ENCODE measurements at places on chromosomes 2 and 18. TPM values are rescaled to one million over a fixed set of nuclear protein-coding genes. Genes with fewer than 3 reads are reported as not detected.
A peak's percentile ranks its signal among the peaks of the same experiment; 100 is the strongest.

The PSD4 gene
- 124 TPM for total RNA-seq

The RTP5 gene
- total RNA-seq, result 0.44 TPM

The REG1A gene
- total RNA-seq, result not detected

The CNRIP1 gene
- not detected for total RNA-seq

The RFX8 gene
- total RNA-seq, result 5.5 TPM

- DNase-seq, result no peak
- H3K27ac ChIP-seq, result no peak overlapping the region
- no peaks in the 10 kb centered on the region for H3K36me3 ChIP-seq
- peaks cover 2% of the 10 kb centered on the region for H3K27me3 ChIP-seq
- H3K4me3 ChIP-seq, result no peak overlapping the region
- H3K4me1 ChIP-seq, result no peaks in the 10 kb centered on the region
These were observed 65.8 kb upstream of the GATA6 start for GRCh38 chr18:22103647-22104031.

DNA sequence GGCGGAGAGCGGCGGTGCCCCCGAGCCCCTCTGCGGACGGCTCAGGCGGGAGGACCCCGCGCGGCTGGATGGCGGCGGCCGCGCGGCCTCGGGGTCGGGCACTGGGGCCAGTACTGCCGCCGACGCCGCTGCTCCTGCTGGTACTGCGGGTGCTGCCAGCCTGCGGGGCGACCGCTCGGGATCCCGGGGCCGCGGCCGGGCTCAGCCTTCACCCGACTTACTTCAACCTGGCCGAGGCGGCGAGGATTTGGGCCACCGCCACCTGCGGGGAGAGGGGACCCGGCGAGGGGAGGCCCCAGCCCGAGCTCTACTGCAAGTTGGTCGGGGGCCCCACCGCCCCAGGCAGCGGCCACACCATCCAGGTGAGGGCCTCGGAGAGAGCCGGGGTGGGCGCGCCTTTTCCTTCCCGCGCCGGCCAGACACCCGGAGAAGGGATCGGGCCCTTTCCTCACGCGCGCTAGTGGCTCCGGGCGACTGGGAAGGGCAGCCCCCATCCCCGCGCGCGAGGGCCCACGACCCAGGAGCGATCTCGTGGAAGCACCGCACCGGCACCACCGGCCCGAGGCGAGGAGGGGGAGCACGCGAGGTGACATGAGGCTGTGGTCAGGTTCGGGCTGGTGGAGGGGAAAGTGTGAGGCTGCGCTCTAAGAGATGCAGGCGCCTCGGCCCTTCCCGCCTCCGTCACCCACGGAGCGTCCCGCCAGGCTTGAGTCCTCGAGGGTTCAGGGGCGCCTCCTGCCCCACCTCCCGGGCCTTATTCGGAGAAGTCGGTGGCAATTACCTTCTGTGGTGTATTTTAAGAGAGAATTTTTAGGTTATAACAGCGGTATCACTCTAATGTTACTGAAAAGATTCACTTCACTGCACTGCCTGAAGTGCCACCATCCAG, 607 bp downstream of the LAMA3 start:
- H3K27ac ChIP-seq, result no peak overlapping the region
- H3K36me3 ChIP-seq, result no peaks in the 10 kb centered on the region
- no peak overlapping the region for H3K4me3 ChIP-seq
- H3K4me1 ChIP-seq, result peaks cover 19% of the 10 kb centered on the region

- no peak overlapping the region for H3K4me3 ChIP-seq
- peaks cover 21% of the 10 kb centered on the region for H3K36me3 ChIP-seq
- DNase-seq, result no peak
- no peak overlapping the region for H3K27ac ChIP-seq
These were observed 33.6 kb upstream of the AP1S3 start for GRCh38 chr2:223870840-223871611.

- no peaks in the 10 kb centered on the region for H3K36me3 ChIP-seq
- no peak overlapping the region for H3K4me3 ChIP-seq
- no peaks in the 10 kb centered on the region for H3K27me3 ChIP-seq
- no peak for DNase-seq
- H3K27ac ChIP-seq, result no peak overlapping the region
These were observed 1316.7 kb downstream of the LRP1B start for GRCh38 chr2:140814141-140814540.

DNA sequence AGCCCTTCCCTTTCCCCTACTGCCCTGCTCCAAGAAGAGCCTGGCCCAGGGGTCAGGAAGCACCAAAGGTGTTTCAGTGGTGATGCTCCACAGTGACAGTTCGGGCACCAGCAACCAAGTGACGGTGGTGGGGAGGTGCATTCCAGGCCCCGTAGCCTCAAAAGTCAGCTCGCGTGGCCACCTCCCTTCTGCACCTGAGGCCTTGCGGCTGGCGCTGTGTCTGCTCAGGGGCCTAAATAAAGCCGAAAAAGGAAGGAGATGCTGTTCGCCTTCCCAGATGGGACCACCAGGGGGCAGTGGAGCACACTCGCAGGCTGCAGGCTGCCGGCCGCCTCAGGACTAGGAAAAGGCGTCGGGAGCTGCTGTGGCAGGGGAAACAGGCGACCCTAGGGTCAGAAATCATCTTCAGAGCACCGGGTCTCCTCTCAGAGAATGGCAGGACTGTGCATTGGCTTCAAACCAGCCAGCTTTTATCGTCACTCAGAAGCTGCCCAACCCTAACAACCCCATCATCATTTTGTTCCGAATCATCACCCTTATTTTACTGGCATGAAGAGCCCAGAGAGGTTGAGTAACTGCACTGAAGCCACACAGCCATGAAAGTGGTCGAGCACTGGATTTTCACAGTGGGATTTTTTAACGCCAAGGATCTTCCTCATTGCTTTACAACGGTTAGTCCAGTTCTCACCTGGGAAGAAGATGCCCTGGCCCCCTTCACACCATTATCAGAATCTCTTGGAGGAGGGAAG, 213.0 kb upstream of the CELF4 start:
- H3K4me1 ChIP-seq, result no peaks in the 10 kb centered on the region
- no peak overlapping the region for H3K4me3 ChIP-seq
- H3K27me3 ChIP-seq, result no peaks in the 10 kb centered on the region

DNA sequence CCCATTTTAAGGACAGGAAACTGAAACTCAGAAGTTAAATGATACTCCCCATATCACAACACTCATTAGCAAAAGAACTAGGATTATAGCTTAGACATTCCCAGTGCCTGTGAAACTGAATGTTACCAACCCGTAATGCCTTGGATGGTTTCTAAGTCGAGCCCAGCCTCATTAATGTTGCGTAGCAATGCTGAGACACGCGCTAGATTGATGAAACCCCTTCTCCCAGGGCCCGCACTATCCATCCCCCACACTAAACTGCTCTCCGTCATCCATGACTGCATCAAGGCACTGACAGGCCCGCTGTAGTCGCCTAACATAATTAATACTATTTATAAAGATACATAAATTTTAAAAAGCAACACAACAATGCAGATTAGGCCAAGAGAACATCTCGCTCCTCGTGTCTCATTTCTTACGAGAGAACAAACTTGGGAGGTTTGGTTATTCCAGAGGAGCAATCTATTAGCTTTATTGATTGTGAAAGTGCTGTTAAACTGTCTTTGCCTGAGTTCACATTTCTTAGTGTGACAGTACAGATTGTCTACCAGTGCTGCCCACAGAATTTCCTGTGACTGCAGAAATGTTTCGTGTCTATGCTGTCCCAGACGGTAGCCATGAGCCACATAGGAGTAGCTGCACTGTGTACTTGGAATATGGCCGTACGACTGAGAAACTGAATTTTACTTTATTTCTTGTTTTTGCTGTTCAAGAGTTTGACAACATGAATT, 312.2 kb upstream of the RAB12 start:
- no peaks in the 10 kb centered on the region for H3K27me3 ChIP-seq
- H3K27ac ChIP-seq, result no peak overlapping the region
- H3K36me3 ChIP-seq, result no peaks in the 10 kb centered on the region
- H3K4me1 ChIP-seq, result no peaks in the 10 kb centered on the region
- H3K4me3 ChIP-seq, result no peak overlapping the region

GRCh38 chr2:108189316-108189715, 50.5 kb upstream of the SULT1C3 start:
- no peak for DNase-seq
- H3K27ac ChIP-seq, result no peak overlapping the region
- peaks cover 2% of the 10 kb centered on the region for H3K27me3 ChIP-seq
- no peaks in the 10 kb centered on the region for H3K4me1 ChIP-seq
- no peak overlapping the region for H3K4me3 ChIP-seq

DNA sequence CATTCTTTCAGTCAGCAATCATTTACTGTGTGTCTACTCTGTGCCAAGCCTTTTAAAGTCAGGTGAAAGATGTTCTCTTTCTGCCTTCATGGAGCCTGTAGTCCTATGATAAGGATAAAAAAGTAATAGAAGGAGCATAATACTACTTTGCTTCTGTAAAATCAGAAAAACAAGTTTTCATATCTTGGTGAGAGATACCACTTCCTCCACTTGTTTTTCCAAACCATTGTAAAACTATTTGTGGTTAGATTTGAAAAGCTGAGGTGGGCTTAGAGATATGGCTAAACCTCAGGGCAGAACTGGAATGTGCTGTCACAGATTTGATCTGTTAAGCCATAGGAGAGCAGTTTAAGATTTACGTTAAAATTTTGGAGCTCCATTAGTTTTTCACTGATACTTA, 104.7 kb upstream of the FAM117B start:
- no peaks in the 10 kb centered on the region for H3K36me3 ChIP-seq
- peak overlapping the region; percentile 62 for H3K4me3 ChIP-seq
- DNase-seq, result no peak
- peaks cover 27% of the 10 kb centered on the region for H3K4me1 ChIP-seq
- H3K27ac ChIP-seq, result peak overlapping the region; percentile 55

- peaks cover 24% of the 10 kb centered on the region for H3K4me1 ChIP-seq
- H3K27ac ChIP-seq, result no peak overlapping the region
- H3K27me3 ChIP-seq, result no peaks in the 10 kb centered on the region
- DNase-seq, result no peak
- peaks cover 36% of the 10 kb centered on the region for H3K36me3 ChIP-seq
- H3K4me3 ChIP-seq, result no peak overlapping the region
These were observed 45.8 kb downstream of the MBP start for GRCh38 chr18:77086656-77087392.

- H3K27me3 ChIP-seq, result no peaks in the 10 kb centered on the region
- no peak overlapping the region for H3K27ac ChIP-seq
- H3K4me1 ChIP-seq, result no peaks in the 10 kb centered on the region
- no peaks in the 10 kb centered on the region for H3K36me3 ChIP-seq
These were observed 149.8 kb upstream of the DCC start for GRCh38 chr18:52190195-52190594.

DNA sequence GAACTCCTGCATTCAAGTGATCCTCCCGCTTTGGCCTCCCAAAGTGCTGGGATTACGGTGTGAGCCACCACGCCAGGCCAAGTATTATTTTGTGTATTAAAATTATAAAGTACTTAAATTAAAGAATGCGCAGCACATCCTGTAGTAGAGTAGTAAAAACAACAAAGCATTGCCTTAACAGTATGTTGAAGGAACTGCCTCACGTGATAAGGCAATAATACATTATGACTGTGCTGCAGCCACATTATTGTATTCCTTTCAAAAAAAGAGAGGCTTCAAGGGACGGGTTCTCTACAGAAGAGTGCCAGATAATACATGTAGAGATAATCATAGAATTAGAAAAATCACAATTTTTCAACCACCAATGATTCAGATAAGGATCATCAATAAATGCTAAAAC, 33.7 kb downstream of the C2orf76 start:
- no peaks in the 10 kb centered on the region for H3K4me1 ChIP-seq
- no peak overlapping the region for H3K27ac ChIP-seq
- H3K4me3 ChIP-seq, result no peak overlapping the region
- H3K27me3 ChIP-seq, result no peaks in the 10 kb centered on the region
- H3K36me3 ChIP-seq, result no peaks in the 10 kb centered on the region
- no peak for DNase-seq

GRCh38 chr2:211996857-211997256, 541.7 kb downstream of the ERBB4 start:
- H3K36me3 ChIP-seq, result no peaks in the 10 kb centered on the region
- no peaks in the 10 kb centered on the region for H3K27me3 ChIP-seq

DNA sequence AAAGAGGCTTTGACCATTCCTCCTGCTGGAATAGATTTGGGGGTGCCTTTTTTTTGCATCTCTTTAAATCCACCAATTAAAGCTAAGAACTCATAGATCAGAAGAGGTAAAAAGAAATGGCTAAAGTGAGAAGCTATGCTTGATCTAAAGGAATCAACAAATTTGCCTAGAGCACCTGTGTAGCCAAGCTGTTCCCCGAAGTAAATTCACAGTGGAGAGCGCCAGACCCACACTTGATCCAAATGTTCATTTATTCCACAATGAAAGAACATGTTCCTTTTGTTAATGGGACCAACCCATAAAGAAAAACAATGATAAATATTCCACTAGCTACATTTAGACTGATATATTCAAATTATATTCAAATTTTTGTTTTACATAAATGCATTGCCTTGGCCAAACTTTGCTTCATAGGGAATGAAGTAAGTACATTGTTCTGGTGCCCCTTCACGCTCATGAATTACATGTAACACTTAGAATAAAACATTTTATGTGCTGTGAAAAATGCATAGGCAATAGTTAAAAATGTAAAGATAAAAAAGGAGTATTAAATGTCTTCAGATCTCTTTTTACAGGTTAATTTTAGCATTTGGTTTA, 167.4 kb downstream of the PKP4 start:
- H3K4me1 ChIP-seq, result no peaks in the 10 kb centered on the region
- no peaks in the 10 kb centered on the region for H3K27me3 ChIP-seq
- no peak overlapping the region for H3K27ac ChIP-seq
- no peak overlapping the region for H3K4me3 ChIP-seq
- peaks cover 21% of the 10 kb centered on the region for H3K36me3 ChIP-seq

GRCh38 chr2:46720592-46721185, 194.9 kb downstream of the MCFD2 start:
- peak overlapping the region; percentile 11 for H3K4me3 ChIP-seq
- H3K36me3 ChIP-seq, result no peaks in the 10 kb centered on the region
- H3K27me3 ChIP-seq, result no peaks in the 10 kb centered on the region
- DNase-seq, result no peak
- H3K27ac ChIP-seq, result no peak overlapping the region
- peaks cover 11% of the 10 kb centered on the region for H3K4me1 ChIP-seq

- no peaks in the 10 kb centered on the region for H3K36me3 ChIP-seq
- H3K4me3 ChIP-seq, result no peak overlapping the region
- no peak for DNase-seq
- H3K4me1 ChIP-seq, result peaks cover 10% of the 10 kb centered on the region
These were observed 154.0 kb upstream of the NFATC1 start for GRCh38 chr18:79241755-79242154.

DNA sequence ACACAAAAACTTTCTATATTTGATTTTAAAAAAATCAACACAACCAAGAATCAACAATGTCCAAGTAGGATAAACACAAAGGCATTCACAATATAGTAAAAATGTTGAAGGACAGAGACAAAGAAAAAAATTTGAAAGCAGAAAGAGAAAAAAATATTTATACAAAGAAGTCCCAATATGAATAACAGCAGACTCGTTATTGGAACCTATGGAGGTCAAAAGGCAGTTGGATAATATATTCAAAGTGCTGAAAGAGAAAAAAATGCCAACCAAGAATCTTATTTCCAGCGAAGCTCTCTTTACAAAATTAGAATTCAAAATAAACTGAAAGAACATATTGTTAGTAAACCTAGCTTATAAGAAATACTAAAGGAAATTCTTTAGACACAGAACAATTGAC, 859.5 kb downstream of the LRP1B start:
- no peak overlapping the region for H3K27ac ChIP-seq
- no peak for DNase-seq
- no peaks in the 10 kb centered on the region for H3K4me1 ChIP-seq
- H3K36me3 ChIP-seq, result no peaks in the 10 kb centered on the region
- no peaks in the 10 kb centered on the region for H3K27me3 ChIP-seq
- no peak overlapping the region for H3K4me3 ChIP-seq

- H3K27me3 ChIP-seq, result no peaks in the 10 kb centered on the region
- no peak for DNase-seq
- no peak overlapping the region for H3K4me3 ChIP-seq
- no peaks in the 10 kb centered on the region for H3K36me3 ChIP-seq
- no peak overlapping the region for H3K27ac ChIP-seq
These were observed 59.4 kb upstream of the MSTN start for GRCh38 chr2:190121971-190122370.

Data from CD4-positive, CD25-positive, alpha-beta regulatory T cell (primary cell).